ENCODE measurements at places on chromosomes 3 and 15. TPM values are rescaled to one million over a fixed set of nuclear protein-coding genes. Genes with fewer than 3 reads are reported as not detected.

Gene DUSP7
- 8.9 TPM for total RNA-seq

Gene DIPK2A
- 40.8 TPM for total RNA-seq

Gene B3GALNT1
- 12.4 TPM for total RNA-seq

Gene SAMD7
- not detected for total RNA-seq

Gene USP50
- total RNA-seq, result not detected

Gene RPSA
- total RNA-seq, result 1,070 TPM

Gene TRIM42
- not detected for total RNA-seq

Gene RLBP1
- not detected for total RNA-seq

Gene BCHE
- total RNA-seq, result 1.9 TPM

Gene SLC22A13
- total RNA-seq, result not detected

Gene CNTN4
- not detected for total RNA-seq

Gene TGM4
- not detected for total RNA-seq

Gene RAMAC
- 17.2 TPM for total RNA-seq
